Cortex of kidney (tissue), 1 donor: ENCODE measurements at places on chromosomes 12 and 14.

- DNase-seq: no peak
These were observed 614 bp upstream of the ARF6 start for GRCh38 chr14:49892301-49892635.

DNA sequence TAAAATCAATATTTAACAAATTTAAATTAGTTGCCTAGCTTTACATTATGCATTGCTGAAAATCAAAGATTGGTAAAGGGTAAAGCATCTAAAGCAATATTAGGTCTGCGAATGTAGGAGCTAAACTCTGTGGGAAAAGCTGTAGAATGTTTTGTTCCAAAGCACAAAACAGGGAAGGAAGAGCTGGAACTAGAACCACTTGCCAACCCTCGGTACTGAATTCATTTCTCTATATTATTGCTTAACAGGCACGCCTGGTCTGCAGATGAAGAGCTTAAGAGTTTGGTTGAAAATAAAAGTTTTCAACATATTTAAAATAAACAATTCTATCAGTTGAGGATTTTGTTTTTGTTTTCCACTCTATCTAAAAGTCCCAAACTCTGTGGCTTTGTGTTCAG lies 1252.8 kb upstream of the SEL1L start:
- DNase-seq: no peak

GRCh38 chr12:22110176-22110575 lies 64.2 kb downstream of the CMAS start:
- no peak for DNase-seq

DNA sequence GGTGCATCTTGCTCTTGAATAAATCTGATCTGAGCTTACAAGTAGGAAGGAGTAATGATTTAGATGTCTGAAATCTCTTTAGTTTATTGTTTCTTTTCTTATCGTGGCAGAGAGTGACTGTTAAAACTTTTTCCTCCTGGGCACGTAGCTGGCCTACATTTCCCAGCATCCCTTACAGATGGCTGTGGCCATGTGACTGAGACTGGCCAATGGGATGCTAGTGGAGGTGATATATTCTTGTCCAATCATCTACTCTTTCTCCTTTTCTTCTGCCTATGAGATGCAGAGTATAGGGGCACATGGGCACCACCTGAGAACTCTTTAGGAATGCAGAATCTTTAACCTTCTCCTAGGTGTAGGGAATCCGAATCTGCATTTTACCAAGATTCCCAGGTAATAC lies 237.3 kb downstream of the RGS6 start:
- DNase-seq: no peak

DNA sequence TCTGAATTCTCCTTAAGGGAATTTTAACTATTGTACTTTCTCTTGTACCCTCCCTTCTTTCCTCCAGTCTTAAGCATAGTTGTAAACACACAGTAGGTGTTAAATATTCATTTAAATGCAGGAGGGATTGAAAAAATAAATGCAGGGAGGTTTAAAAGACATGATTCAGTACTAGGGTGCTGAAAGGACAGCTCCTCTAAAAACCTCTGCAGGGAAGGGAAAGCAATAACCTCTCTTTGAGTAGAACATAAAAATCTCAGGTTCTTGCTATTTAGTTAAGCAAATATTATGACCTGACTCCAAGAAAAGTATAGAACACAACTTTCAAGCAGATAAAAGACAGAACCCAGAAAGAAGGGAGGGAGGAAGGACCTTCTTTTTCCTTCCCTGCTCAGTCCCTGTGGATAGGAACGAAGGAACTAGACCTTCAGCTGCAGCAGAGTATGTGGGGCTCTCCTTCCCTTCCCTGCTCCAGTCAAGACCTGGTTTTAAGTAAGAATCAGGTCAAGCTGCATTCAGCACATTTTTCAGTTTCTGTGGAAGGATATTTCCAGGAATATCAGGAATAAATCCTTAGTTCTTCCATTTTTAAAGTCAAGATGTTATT lies 4.7 kb downstream of the MAP3K9 start:
- no peak for DNase-seq

GRCh38 chr12:96457191-96457930 lies 32.0 kb upstream of the CFAP54 start:
- DNase-seq: no peak

GRCh38 chr14:91891101-91891500 lies 23.8 kb upstream of the TC2N start:
- DNase-seq: no peak

DNA sequence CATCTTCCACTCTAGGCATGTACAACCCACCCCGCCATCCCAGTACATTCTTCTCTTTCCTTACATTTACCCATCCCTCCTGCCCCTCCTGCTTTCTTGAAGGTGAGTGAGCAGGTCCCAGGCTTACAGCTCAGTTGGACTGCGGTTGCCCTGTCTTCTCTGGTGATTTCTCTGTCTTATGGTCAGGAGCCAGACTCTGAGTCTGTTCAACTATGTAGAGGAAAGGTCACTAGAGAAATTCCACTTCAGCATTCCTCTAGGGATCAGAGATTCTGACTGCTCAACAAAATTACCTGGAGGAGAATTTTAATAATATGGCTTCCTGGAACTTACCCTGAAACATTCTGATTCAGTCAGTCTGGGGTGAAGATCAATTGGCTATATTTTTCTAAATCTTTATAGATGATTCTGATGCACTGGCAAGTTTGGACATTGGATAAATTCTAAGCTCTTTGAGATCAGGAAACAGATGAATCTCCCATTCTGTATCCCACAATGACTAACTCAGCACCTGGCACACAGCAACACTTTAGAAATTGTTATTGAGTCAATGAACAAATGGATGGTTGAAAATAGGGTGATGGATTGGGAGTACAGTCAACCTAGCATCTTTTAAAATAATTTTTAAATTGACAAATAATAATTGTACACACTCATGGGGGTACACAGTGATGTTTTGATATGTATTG lies 128.6 kb upstream of the HIF1A start:
- no peak for DNase-seq

DNA sequence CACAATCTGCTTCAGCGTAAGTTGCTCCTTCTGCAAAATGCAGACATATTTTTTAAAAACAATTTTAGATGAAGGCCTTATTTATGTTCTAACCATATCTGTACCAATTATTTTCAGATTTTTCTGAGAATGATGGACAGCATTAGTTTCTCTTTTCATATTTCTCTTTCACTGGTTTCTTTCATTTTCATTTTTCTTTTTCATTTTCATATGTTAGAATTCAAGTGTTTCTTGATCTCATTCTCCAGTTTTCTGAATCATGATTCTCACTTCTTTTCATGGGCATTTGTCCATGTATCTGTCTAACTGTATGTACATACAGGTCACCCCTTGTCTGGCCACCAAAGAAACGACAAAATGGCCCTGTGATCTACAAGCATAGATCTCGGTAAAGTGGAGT lies 346.6 kb downstream of the NAV3 start:
- DNase-seq: no peak

- no peak for DNase-seq
These were observed 551.7 kb downstream of the NRXN3 start for GRCh38 chr14:78721756-78722480.

- DNase-seq: no peak
These were observed 54.2 kb downstream of the PTPRQ start for GRCh38 chr12:80498059-80498728.

GRCh38 chr12:132490422-132491137 lies 629 bp downstream of the FBRSL1 start:
- no peak for DNase-seq

DNA sequence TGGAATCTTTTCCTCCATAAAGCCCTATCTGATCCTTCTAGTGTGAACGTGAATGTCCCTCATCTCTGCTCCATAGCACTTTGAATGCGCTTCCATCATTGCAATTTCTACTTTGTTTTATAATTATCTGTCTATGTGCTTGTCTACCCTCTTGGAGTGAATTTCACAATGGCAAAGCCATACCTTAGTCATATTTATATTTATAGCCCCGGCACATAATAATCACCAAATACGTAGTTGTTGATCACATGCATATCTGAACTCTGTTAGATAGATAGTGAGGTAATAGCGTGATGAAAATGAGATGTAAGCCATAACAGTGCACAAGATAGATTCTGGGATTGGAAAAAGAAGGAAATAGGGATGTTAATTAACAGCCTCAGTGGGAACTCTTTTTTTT lies 55.2 kb downstream of the MSRB3 start:
- DNase-seq: no peak

DNA sequence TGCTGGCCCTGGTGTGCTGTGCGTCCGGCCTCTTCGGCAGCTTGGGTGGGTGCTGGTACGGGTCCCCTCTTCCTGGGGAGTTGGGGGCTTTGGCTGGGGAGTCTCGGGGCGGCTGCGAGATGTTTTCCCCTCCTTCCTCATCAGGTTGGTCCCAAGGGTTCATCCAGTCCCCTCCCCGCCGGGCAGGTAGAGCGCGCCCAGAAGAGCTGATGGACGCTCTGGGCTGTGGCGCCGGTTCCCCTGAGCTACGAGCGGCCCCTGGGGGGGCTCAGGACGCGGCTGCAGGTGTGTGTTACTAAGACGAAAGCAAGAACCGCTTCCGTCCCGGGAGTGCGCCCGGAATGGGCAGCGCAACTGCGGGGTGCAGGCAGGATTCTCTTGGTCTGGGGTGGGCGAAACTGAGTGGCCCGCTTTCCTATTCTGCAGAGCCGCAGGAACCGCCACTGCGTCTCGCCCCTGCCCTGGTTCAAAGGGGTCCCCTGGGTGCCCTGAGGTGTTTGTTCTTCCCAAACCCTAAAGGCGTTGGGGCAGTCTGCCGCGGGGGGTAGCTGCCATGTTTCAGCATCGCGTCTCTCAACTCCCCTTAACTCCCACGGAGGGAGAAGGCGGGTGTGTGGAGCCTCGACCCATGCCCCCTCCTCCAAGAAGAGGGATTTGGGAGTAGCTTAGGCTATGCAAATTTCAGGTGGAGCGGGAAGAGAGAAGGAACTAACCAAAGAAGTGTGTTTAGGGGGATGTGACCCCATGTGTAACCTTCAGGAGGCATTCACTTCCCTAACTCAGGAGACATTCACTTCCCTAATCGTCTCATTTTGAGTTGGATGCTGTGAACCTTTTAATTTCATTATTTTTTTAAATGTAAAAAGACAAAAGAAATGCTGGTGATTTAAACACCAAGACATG lies 1.2 kb downstream of the SLC24A4 start:
- DNase-seq: no peak

- DNase-seq: no peak
These were observed 40.9 kb upstream of the VASH1 start for GRCh38 chr14:76720382-76720813.

GRCh38 chr12:14188744-14189143 lies 176.7 kb upstream of the ATF7IP start:
- DNase-seq: no peak

- DNase-seq: no peak
These were observed 25.2 kb downstream of the DDX51 start for GRCh38 chr12:132118876-132119275.

GRCh38 chr14:80605536-80605935 lies 336.0 kb downstream of the CEP128 start:
- no peak for DNase-seq

GRCh38 chr12:113397497-113398197 lies 6.0 kb downstream of the SDS start:
- DNase-seq: no peak

GRCh38 chr14:101780887-101781239 lies 19.4 kb downstream of the PPP2R5C start:
- DNase-seq: no peak

- DNase-seq: no peak
These were observed 153.2 kb upstream of the ALG10B start for GRCh38 chr12:38163442-38163801.

GRCh38 chr12:4566474-4566873 lies 4.5 kb downstream of the DYRK4 start:
- no peak for DNase-seq

DNA sequence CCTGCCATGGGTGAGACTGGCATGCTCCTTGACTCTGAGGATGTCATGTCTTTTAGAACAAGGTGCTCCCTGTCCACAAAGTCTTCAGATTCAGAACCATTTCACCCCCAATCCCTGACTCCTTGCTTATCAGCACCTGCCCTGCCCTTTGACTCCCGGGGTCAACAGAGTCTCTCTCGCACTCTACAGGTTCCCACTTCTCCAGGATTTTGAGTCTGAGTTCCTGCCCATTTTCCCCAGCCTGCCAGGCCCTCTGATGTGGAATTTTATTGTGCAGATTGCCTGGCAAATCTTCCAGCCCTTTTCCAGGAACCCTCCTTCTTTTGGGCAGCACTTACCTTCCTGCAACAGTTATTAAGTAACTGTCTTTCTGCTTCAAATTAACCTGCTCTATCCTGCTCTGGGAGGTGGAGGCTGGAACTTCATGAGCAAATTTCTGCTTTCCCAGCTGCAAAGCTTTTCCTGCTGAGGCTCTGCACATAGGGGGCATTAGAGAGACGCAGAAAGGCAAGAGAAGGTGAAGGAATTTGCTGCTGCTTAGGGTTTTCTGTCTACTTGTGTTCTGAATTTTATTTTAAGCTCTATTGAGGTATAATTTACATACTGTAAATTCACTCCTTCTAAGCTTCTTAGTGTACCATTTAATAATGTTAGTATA lies 259.1 kb downstream of the PCNX1 start:
- DNase-seq: no peak

- DNase-seq: no peak
These were observed 658.0 kb upstream of the MDGA2 start for GRCh38 chr14:48333221-48333920.

GRCh38 chr12:33223956-33224355 lies 215.7 kb downstream of the SYT10 start:
- DNase-seq: no peak

DNA sequence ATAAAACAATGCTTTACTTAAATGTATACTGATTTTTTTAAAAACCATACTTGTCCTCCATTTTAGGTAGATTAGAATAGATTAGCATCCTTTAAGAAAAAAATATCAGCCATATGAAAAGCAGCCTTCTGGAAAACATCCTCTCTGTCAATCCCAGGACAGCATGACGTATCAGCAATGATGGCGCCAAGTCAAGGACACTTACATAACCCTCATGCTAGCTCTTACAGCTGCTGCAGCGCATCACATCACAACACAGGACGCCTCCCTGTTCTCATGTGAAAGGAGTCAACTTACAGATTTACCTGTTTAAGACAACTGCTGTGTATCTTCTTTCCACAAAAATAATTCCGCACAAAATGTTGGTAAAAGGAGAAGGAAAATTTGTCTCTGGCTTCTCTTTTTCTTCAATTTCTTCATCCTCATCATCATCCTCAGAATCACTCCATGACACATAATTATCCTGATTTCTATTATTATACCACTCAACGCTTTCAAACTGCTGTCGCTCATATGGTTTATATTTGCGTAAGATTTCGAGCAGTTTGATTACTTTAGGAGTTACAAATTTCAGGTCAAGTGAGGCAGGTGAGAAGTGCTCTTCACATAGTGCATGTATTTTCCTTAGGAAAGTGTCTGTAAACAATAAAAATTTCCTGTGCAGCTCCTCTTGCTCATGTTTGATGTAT lies 33.3 kb downstream of the DICER1 start:
- no peak for DNase-seq
